ENCODE measurements at places on chromosomes 1 and 21.

GRCh38 chr1:115246526-115246925 is 91.5 kb downstream of the NGF start:
- DNase-seq: no peak
- no peak overlapping the region for H3K4me3 ChIP-seq
- H3K4me1 ChIP-seq: no peaks in the 10 kb centered on the region
- no peak overlapping the region for H3K27ac ChIP-seq
- no peaks in the 10 kb centered on the region for H3K36me3 ChIP-seq
- H3K27me3 ChIP-seq: peaks cover 19% of the 10 kb centered on the region

GRCh38 chr1:147545133-147545532 is 3.8 kb downstream of the BCL9 start:
- H3K4me3 ChIP-seq: peak overlapping the region; percentile 13
- peaks cover 70% of the 10 kb centered on the region for H3K4me1 ChIP-seq
- no peaks in the 10 kb centered on the region for H3K27me3 ChIP-seq
- H3K36me3 ChIP-seq: peaks cover 17% of the 10 kb centered on the region
- H3K27ac ChIP-seq: peak overlapping the region; percentile 68
- DNase-seq: peak; percentile 95

DNA sequence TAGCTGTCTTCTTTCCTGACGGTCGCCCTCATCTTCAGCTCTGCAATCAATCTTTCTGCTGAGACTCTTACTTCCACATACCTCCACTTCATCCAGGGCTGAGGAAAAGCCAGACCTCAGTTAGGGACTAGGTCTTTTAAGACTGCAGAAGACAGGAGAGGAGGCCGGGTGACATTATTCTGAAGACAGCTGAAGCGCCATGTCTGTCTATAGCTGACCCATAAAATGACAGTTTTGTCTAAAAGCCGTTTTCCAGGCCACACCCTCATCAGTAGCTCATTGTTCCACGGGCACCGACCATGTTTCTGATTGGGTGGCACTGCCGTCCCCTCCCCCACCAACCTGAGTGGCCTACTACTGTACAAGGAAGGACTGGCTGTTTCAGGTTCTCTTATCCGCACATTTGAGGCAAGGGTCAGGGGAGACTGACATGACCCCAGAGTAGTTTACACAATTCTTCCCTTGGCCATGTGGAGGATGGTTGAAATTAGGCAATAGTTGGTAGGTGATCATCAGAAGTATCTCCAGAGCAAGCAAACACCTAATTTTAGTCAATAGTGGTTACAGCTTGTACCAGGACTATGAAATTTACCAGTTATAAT is at the start of gene ADCY10:
Gene ADCY10 (minus strand): TSS at position 240 of the 602 bp plus-strand sequence. CDS start 8,994 bp downstream, outside the sequence.
- no peak within 1 kb of the TSS for H3K4me3 ChIP-seq
- H3K27me3 ChIP-seq: peaks cover 5% of the 10 kb centered on the region
- no peak for DNase-seq
- H3K27ac ChIP-seq: no peak within 1 kb of the TSS
- H3K4me1 ChIP-seq: no peaks in the 10 kb centered on the region

DNA sequence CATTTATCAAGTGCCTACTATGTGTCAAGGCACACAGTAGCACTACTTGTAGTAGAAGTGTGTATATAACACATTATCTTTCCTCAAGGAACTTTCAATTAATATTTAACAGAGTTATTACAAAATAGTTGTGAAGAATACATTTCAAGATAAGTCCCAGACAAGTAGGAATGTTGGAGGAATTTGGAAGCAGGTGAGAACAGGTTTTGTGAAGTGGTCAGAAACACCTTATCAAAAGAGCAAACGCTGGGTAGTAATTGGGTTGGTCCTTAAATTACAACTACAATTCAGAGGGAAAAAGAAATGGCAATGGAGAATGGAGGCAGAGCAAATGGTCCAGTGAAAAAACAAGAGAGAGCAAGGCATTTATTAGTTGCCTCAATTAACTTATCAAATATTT is 218.8 kb downstream of the ADGRL2 start:
- no peaks in the 10 kb centered on the region for H3K27me3 ChIP-seq
- no peak overlapping the region for H3K4me3 ChIP-seq
- H3K36me3 ChIP-seq: no peaks in the 10 kb centered on the region
- no peaks in the 10 kb centered on the region for H3K4me1 ChIP-seq
- no peak overlapping the region for H3K27ac ChIP-seq
- no peak for DNase-seq

DNA sequence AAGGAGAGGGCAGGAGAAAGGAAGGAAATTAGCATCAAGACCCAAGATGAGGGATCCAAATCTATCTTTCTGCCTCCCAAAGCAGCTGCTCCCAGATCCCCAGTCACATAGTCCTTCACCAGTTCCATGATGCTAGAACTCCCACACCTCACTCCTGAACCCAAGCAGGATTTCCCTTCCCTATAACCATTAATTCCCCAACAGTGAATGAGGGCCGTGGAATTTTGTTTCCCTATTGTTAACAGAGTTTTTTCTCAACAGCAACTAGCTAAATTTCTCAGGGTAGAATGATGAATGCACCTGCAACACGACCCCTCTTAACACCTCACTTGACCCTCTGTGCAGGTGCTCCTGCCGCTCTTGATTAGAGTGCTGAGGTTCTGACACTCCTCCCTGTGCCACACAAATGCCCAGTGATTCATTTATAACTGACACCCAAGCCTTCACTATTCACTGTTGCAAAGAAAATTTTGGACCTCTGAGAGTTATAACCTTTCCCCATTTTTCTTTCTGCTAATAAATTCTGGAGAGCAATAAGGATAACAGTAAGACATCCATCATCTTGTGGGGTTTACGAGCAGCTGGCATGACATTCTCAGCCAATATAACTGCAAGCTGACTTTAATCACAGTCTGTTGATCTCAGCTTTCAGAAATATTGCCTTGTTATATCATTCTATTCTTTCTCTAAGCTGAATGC is 25.4 kb upstream of the NPL start:
- H3K4me1 ChIP-seq: no peaks in the 10 kb centered on the region
- peaks cover 10% of the 10 kb centered on the region for H3K27me3 ChIP-seq

- H3K27me3 ChIP-seq: no peaks in the 10 kb centered on the region
- H3K4me1 ChIP-seq: peaks cover 28% of the 10 kb centered on the region
- H3K27ac ChIP-seq: no peak overlapping the region
Observed at GRCh38 chr1:75727571-75727970, 3.1 kb downstream of the ACADM start.

GRCh38 chr21:38268864-38269575 is 12.2 kb downstream of the KCNJ15 start:
- H3K4me3 ChIP-seq: no peak overlapping the region
- no peaks in the 10 kb centered on the region for H3K36me3 ChIP-seq
- H3K4me1 ChIP-seq: peaks cover 34% of the 10 kb centered on the region
- no peaks in the 10 kb centered on the region for H3K27me3 ChIP-seq

GRCh38 chr1:231163830-231164427 is 2.1 kb downstream of the TRIM67 start:
- H3K27me3 ChIP-seq: peaks cover 53% of the 10 kb centered on the region
- H3K4me3 ChIP-seq: no peak overlapping the region
- no peak for DNase-seq

DNA sequence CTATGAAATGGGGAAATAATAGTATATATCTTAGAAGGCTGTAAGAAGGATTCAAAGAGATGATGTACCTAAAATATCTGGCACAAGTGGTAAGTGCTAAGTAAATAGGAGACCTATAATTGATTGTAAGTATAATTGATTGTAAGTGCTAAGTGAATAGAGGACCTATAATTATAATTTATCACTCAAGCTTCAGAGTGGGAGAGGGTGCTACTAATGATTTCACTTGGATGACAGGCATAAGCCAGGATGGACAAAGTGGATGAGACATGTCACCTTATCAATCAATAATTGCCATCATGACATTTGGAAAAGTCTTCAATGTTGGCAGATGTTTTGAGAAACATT is 11.2 kb downstream of the RCAN1 start:
- H3K27ac ChIP-seq: no peak overlapping the region
- H3K27me3 ChIP-seq: no peaks in the 10 kb centered on the region
- H3K4me1 ChIP-seq: no peaks in the 10 kb centered on the region
- no peak for DNase-seq
- H3K4me3 ChIP-seq: no peak overlapping the region

- peaks cover 86% of the 10 kb centered on the region for H3K4me1 ChIP-seq
- H3K36me3 ChIP-seq: peaks cover 65% of the 10 kb centered on the region
- H3K27ac ChIP-seq: peak overlapping the region; percentile 90
- no peaks in the 10 kb centered on the region for H3K27me3 ChIP-seq
Observed at GRCh38 chr1:40047769-40048168, 7.2 kb downstream of the CAP1 start.

- H3K4me3 ChIP-seq: no peak overlapping the region
- H3K36me3 ChIP-seq: peaks cover 4% of the 10 kb centered on the region
- no peak overlapping the region for H3K27ac ChIP-seq
- H3K4me1 ChIP-seq: peaks cover 48% of the 10 kb centered on the region
Observed at GRCh38 chr21:31349208-31349607, 5.1 kb upstream of the TIAM1 start.

DNA sequence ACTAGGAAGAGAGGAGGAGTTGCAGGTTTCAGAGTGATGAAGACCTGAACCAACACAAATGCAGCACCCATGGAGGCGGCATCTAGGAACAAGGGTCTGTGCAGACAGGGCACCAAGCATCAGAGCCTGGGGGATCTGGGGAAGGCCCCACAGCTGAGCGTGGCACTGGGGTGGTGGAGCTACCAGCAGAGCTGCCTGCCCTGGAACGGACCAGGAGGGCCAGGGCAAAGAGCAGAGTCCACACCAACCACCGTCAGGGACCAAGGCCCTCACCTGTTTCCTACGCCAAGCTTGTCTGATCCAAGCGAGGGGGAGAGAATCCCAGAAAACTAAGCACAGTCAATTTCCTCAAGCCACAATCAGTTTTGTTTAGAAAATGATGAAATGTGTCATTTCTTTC is 79.0 kb upstream of the SYT6 start:
- no peak overlapping the region for H3K27ac ChIP-seq
- no peak for DNase-seq
- peaks cover 8% of the 10 kb centered on the region for H3K4me1 ChIP-seq
- H3K27me3 ChIP-seq: no peaks in the 10 kb centered on the region
- no peaks in the 10 kb centered on the region for H3K36me3 ChIP-seq
